Muscle of leg (tissue), 16 donors: ENCODE measurements at places on chromosomes 16 and 17. TPM values are rescaled to one million over a fixed set of nuclear protein-coding genes. Genes with fewer than 3 reads are reported as not detected.

The ERBB2 gene
- 80.4 TPM for total RNA-seq

DNA sequence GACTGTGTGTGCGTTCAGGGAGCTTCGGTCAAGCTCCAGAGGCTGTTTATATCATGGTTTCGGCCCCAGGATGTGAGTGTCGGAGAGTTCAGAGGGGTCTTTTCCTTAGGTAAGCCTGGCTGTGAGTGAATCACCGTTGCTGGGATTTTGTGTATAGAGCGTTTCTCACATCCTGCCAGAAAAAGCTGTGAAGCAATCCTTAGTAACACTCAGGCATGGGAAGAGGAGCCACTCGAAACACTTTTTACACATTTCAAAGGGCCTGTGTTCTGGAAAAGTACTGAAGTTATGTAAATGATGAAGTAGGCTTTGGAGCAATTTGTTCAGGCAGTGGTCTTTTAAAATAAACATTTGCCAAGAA is 662 bp downstream of the PGS1 start:
- peaks cover 31% of the 10 kb centered on the region for H3K4me1 ChIP-seq
- peaks cover 5% of the 10 kb centered on the region for H3K36me3 ChIP-seq
- H3K27me3 ChIP-seq, result no peaks in the 10 kb centered on the region
- H3K27ac ChIP-seq, result peak overlapping the region; percentile 89
- DNase-seq, result no peak
- H3K4me3 ChIP-seq, result peak overlapping the region; percentile 97

DNA sequence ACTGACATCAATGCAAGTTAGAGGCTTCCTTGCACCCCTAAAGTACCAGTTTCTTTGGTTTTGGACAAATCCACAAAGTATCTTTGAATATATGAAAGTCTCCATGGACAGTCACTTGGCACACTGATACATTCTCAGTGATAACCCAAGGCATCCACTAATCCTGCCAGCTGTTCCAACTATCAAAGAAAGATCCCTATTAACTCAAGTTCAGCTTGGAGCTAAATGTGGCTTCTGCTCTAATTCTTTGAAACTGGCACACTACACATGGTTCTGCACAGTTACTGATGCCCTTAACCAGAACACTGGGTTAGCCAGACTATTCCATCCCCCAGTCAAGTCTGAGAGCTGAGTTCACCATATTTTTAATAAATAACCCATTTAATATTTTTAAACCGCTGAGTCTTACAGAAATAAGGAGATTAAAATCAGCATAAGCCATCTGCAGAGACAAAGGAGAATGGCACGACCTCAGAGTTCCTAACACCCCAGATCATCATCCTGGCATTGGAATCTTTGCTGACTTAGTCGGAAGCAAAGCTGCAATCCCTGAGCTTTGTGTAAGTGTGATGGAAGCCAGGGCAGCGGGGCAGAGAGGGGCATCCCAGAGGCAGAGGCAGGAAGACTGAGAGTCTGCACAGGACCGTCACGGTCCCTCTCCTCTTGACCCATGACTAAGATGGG is 6.3 kb downstream of the CACNG1 start:
- no peak overlapping the region for H3K4me3 ChIP-seq
- peaks cover 28% of the 10 kb centered on the region for H3K36me3 ChIP-seq
- peaks cover 68% of the 10 kb centered on the region for H3K4me1 ChIP-seq
- peak overlapping the region; percentile 53 for H3K27ac ChIP-seq
- peak; percentile 18 for DNase-seq

The ZNF423 gene
- total RNA-seq, result 15.8 TPM

The CD300LB gene
- 0.04 TPM for total RNA-seq

- H3K27ac ChIP-seq, result no peak overlapping the region
- DNase-seq, result no peak
- H3K4me3 ChIP-seq, result no peak overlapping the region
- no peaks in the 10 kb centered on the region for H3K27me3 ChIP-seq
- H3K36me3 ChIP-seq, result peaks cover 66% of the 10 kb centered on the region
- peaks cover 58% of the 10 kb centered on the region for H3K4me1 ChIP-seq
These were observed 18.7 kb downstream of the SREBF1 start for GRCh38 chr17:17818088-17818526.

GRCh38 chr16:57632568-57632967 is 4.1 kb downstream of the ADGRG1 start:
- no peaks in the 10 kb centered on the region for H3K36me3 ChIP-seq
- DNase-seq, result no peak
- peaks cover 51% of the 10 kb centered on the region for H3K4me1 ChIP-seq

GRCh38 chr17:74987418-74987908 is at the start of gene CDR2L:
Gene CDR2L, plus strand, starts transcription at chr17:74987632. Its CDS starts 412 bp downstream, at chr17:74988044.
- peak; percentile 98 for DNase-seq
- peaks cover 3% of the 10 kb centered on the region for H3K36me3 ChIP-seq
- H3K4me1 ChIP-seq, result peaks cover 31% of the 10 kb centered on the region
- peak within 1 kb of the TSS; percentile 76 for H3K4me3 ChIP-seq
- H3K27ac ChIP-seq, result peak within 1 kb of the TSS; percentile 100

DNA sequence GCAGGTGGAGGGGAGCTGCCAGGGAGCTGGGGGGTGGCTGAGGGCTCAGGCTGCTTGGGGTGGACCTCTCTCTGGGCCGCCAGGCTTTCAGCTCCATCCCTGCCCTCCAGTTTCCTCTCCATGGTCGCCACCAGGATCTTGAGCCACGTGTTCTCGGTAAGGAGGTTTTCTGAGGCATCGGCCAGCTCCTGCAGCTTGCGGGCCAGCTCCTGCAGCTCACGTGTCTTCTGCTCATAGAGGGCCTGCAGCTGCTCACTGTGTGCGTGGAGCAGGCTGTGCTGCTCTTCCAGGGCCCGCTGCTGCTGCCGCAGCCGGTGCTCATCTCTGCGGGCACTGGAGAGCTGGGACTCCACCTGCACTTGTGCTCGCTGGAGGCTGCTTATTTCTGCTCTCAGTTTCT is 11.0 kb downstream of the SNN start:
- no peak overlapping the region for H3K27ac ChIP-seq
- H3K36me3 ChIP-seq, result peaks cover 60% of the 10 kb centered on the region
- H3K27me3 ChIP-seq, result no peaks in the 10 kb centered on the region
- DNase-seq, result no peak
- H3K4me3 ChIP-seq, result no peak overlapping the region

- H3K27me3 ChIP-seq, result no peaks in the 10 kb centered on the region
- no peak for DNase-seq
- H3K4me3 ChIP-seq, result no peak overlapping the region
- no peaks in the 10 kb centered on the region for H3K4me1 ChIP-seq
- H3K27ac ChIP-seq, result no peak overlapping the region
These were observed 94.6 kb downstream of the EMP2 start for GRCh38 chr16:10485698-10486382.

- H3K36me3 ChIP-seq, result no peaks in the 10 kb centered on the region
- H3K4me3 ChIP-seq, result no peak overlapping the region
- H3K4me1 ChIP-seq, result peaks cover 19% of the 10 kb centered on the region
- no peak overlapping the region for H3K27ac ChIP-seq
- no peak for DNase-seq
- H3K27me3 ChIP-seq, result peaks cover 6% of the 10 kb centered on the region
These were observed 50.9 kb downstream of the IL21R start for GRCh38 chr16:27452569-27453493.

The RHBDL1 gene
- total RNA-seq, result 1.3 TPM

DNA sequence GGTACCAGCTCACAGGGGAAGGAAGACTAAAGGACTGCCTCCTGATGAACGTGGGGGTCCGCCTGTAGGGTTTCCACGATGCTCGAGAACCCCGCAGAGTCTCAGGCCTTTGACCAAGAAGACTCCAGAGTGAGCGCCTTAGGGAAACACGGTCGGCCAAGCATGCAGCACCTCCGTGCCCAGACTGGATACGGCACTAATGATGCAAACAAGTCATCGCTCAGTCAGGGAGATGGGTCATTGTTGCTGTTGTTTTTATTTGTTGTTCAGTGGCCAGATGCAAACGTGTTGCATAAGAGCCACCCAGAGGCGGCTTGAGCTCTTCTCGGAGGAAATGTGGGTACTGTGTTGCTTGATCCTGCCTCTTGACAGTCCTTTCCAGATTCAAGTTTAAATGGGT is 19.3 kb upstream of the RBFOX3 start:
- no peak overlapping the region for H3K27ac ChIP-seq
- H3K36me3 ChIP-seq, result no peaks in the 10 kb centered on the region
- no peaks in the 10 kb centered on the region for H3K4me1 ChIP-seq
- no peak overlapping the region for H3K4me3 ChIP-seq

DNA sequence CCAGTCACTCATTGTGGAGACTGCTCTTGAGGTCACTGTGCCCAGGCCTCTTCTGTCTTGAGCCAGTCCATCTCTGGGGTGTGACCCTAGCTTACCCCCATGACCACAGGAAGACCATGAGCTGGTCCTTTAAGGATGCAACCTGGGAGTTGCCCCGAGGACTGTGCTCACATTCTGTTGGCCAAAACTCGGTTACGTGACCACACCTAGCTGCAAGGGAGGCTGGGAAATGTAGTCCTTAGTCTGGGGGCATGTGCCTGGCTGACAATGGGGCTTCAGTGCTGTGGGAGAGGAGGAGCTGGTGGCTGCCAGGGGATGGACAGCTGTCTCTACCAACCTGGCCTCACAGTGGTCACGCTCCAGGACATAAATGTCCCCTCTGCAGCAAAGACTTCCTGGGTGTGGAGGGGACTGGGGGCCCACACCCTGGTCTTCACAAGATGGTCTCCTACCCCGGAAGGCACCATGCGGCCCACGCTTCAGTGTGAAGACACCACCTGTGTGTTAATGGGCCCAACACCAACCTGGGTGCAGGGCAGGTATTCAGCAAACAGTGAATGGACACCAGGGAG is 55.4 kb downstream of the JPH3 start:
- no peak overlapping the region for H3K27ac ChIP-seq
- no peaks in the 10 kb centered on the region for H3K36me3 ChIP-seq
- no peaks in the 10 kb centered on the region for H3K4me1 ChIP-seq
- no peak overlapping the region for H3K4me3 ChIP-seq
- H3K27me3 ChIP-seq, result peaks cover 33% of the 10 kb centered on the region
- no peak for DNase-seq

DNA sequence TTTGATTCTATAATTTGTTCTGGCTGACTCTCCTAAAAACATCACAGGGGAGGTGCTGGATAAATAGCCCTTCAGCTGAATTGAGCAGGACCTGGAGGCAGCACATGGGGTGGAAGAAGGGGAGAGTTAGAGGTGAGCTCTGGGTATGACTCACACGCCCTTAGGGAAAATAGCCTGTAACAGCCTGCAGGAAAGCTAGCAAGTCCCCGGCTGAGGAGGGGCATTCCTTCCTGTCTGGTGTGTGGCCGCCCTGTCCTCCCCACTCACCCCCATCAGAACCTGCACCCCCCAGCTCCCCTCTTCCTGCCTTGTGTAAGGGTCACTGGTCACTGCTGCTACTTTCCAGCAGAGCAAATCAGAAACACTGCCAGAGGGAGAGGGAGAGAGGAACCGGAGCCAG is 187.4 kb downstream of the C16orf95 start:
- peaks cover 32% of the 10 kb centered on the region for H3K4me1 ChIP-seq
- no peak for DNase-seq
- no peaks in the 10 kb centered on the region for H3K36me3 ChIP-seq
- peaks cover 84% of the 10 kb centered on the region for H3K27me3 ChIP-seq
- no peak overlapping the region for H3K27ac ChIP-seq
- H3K4me3 ChIP-seq, result no peak overlapping the region

DNA sequence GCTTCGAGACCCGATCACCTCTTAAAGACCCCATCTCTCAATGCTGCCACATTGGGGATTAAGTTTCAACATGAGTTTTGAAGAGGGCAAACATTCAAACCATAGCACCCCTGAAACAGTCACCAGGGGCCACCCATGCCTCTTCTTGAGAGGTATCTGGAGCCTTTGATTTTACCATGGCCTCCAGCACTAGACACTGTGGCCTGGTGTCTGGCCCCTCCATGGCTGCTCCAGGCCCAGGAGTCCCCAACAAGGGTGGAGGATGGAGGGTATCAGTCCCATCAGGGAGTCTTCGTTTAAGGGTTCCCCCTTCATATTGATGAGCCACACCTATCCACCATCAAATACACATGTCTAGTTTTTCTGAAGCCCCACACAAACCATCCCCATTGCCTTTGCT is 66.5 kb upstream of the CDH5 start:
- H3K4me3 ChIP-seq, result no peak overlapping the region
- H3K27ac ChIP-seq, result no peak overlapping the region
- no peaks in the 10 kb centered on the region for H3K27me3 ChIP-seq
- no peaks in the 10 kb centered on the region for H3K36me3 ChIP-seq

The MRM1 gene
- total RNA-seq, result 3.9 TPM

DNA sequence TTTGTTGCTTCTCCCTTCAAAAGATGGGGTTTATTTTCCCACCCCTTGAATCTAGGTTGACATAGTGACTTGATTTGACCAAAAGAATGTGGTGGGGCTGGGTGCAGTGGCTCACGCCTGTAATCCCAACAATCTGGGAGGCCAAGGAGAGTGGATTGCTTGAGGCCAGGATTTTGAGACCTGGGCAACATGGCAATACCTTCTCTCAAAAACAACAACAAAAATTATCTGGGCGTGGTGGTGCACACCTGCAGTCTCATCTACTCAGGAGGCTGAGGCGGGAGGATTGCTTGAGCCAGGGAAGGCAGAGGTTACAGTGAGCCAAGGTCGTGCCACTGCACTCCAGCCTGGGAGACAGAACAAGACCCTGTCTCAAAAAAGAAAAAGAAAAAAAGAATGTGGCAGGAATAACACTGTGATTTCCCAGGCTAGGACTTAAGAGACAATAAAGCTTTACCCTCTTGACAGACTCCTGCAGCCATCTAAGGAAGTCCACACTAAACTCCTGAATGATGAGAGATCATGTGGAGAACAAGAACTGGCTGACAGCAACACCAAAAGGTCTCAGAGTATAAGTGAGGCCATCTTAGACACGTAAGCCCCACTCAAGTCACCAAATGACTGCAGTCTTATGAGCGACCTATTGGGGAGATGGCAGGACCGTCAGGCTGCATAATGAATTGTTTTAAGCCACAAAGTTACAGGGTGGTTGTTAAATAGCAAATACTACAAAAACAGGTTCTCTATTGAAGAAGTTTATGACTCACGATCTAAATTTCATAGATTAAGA is 37.0 kb downstream of the FBXL20 start:
- H3K27ac ChIP-seq, result no peak overlapping the region
- DNase-seq, result peak; percentile 16
- H3K4me1 ChIP-seq, result no peaks in the 10 kb centered on the region
- H3K4me3 ChIP-seq, result no peak overlapping the region
- H3K36me3 ChIP-seq, result no peaks in the 10 kb centered on the region
- H3K27me3 ChIP-seq, result no peaks in the 10 kb centered on the region

The OR3A3 gene
- not detected for total RNA-seq
